ENCODE measurements at places on chromosomes 6 and 20.

GRCh38 chr6:111444794-111445193, 38.2 kb downstream of the REV3L start:
- DNase-seq, result no peak

DNA sequence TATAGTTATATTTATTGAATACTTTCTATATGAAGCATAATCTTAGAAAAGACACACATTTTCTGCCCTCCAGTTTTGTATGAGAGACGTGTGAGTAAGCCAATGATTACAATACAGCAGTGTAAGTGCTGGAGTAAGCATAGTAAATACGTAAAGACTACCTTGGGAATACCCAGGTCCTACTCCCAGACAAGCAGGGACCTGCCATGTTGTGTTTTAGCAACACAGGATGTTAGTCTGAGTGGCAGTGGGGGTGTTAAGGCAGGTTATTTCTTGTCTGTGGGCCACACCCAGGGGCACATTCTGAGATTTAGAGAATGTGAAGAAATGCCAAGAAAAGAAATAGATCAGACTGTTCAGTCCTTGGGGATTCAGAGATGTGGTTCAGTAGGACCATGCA, 34.3 kb upstream of the RNF144B start:
- no peak for DNase-seq

DNA sequence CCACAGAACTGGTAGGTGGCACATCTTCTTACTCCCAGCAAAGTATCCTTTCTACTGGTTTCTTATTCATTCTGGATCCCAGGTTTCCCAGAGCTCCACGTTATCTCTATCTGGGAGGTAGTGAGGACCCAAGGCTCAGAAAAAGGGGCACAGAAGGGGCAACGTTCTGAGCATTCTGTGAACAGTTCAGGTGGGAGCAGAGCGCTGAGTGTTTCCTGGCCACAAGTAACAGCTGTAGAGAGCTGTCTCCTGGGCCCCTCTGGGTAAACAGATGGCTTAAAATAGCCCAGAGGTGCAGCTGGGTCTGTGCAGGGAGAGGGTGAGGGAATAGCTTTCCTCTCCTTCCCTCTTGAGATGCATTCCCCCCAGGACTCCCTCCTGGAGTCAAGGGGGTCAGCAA, 2.1 kb downstream of the APOBEC2 start:
- no peak for DNase-seq

DNA sequence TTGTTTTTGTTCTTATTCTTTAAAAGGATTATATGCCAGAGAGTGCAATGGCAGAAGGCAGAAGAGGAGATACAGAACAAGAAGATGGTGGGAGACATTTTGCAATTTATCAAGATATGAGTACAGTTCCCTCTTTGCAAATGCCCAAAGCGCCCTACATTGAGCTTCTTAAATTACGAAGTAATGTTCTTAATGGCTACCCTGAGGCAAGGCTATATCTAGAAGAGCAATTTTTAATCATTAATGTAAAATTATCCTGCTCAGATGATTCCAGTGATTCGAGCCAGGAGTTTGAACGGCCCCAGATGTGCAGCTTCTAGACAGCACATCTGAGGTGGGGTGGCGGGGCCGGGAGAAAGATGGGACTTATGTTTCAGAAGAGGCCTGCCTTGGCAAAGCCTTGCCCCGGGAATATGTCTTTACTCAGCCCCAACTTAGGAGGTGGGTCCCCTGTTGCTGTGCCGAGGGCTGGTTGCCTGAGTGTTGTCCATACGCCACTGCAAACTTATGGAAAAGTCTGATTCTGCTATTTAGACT, 84.9 kb upstream of the MLN start:
- DNase-seq, result no peak

DNA sequence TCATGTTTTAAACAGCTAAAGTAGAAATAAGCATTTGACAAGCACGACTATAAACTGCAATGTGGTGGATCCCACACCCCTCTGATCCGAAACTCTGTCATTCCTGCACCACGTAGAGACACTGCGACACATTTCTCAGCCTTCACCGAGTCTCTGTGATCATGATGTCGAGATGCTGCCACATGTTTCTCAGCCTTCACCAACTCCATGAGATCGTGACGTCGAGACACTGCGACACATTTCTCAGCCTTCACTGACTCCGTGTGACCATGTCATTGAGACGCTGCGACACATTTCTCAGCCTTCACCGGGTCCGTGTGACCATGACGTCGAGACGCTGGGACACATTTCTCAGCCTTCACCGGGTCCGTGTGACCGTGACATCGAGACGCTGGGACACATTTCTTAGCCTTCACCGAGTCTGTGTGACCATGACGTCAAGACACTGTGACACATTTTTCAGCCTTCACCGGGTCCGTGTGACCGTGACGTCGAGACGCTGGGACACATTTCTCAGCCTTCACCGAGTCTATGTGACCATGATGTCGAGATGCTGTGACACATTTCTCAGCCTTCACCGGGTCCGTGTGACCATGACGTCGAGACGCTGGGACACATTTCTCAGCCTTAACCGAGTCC, 143.0 kb downstream of the TTLL2 start:
- no peak for DNase-seq

DNA sequence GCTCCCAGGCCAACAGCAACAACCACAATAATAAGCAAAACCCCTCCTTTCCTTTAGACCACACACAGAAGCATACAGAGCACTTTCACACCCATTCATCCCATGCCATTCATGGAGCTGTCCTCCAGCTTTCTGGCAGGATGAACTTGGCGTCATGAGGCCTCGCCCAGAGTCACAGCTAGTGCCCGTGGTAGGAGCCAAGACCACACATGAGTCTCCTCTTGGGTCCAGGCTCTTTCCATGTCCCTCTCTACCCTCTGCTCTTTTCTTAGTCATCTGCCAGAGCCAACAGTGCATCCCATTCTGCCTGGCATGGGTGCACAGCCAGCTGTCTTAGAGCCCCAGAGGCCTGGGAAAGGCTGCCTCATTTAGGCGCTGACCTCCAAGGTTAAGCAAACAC, 1.8 kb upstream of the TGM3 start:
- DNase-seq, result no peak

GRCh38 chr6:92989656-92990055, 429.7 kb downstream of the EPHA7 start:
- no peak for DNase-seq

DNA sequence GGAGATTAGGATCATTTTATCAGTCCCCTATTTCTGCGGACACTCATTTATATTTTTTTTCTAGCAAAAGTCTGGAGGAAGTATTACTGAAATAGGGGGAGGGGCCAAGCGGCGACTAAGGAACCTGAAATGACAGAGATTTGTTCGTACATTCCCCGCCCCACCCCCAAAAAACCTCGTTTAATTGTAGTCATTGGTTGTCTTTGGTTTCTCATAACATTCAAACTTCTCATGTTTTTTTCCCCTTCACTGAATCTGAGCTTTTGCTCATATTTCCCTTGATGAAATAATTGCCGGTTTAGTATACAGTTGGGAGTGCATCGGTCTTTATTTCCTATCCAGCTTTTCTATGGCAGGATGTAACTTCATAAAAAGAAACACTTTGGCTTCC, 768 bp upstream of the FYN start:
- DNase-seq, result no peak

All from brain pericyte (primary cell).